ENCODE measurements at places on chromosomes 1 and 21.

DNA sequence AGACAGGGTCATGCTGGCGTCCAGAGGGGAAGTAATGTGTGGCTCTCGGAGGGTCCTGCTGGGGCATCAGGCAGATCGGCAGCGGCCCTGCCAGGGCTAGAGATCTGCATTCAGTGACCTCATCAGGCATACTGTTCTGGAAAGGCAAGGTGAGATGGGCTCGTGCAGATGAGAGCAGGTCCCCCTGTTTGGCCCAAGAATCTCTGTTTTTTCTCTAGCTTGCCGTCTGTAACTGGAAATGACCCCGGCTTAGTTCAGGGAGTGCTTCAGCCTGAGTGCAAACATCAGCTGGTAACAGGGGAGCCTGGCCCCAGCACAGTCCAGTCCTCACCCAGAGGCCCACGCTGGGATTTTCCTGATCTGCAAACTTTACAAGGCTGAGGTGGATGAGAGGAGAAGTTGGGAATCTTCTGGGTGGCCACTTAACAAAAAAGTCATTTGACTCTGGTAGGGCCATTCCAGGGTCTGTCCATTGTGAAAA is 2.1 kb downstream of the FAM163A start:
- no peak for DNase-seq

DNA sequence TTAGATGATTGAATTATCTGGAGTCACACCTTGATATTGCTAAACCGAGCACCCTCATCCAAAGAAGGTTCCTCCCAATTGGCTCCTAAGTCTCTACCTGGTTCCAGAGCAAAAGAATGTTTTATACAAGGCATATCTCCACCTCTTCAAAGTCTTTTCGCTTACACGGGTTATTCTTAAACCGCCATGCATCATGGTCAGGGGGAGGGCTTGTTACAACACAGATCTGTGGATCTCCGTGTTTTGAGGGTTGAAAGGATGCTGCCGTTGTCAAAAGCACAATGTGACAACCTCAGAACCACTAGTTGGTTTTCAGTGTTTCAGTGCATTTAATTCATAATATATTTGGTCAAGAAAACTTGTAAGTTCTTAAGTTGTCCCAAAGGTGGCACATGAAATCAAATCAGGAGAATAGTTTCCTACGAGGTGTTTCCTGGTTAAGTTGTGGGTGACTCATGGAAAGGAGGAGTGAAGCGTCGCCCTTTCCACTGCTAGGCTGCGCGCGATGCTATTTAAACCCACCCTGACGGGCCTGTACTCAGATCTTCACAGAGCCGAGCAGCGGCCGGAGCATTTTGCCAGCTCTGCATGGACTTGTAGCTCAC is 1531.6 kb upstream of the TPTE start:
- DNase-seq, result no peak

DNA sequence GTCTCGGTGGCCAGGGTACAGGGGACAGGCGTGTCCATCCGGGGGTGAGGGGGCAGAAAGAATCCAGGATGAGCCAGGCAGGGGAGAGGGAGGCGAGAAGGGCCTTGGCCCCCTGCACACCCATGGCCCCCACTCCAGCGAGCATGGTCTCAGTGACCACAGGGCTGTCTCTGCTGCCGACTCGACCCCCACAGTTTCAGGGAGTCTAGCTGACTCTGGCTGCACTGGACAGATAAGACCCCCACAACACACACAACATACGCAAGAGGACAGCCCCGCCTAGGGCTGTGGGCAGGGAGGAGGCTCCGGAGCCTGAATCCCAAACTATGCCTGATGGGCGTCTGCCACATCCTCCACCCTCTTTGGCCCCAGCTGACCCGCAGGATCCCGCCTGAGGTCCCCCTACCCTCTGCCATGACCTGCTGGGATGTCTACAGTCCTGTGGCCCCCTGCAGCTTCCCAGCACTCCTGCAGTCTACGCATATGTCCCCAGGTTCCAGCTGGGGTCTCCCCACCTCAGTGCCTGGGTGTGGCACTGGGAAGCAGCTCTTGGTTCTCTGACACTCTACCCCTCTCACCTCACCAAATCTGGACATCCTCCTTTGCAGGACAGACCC is 22.0 kb downstream of the WNT9A start:
- DNase-seq, result no peak

GRCh38 chr21:15005391-15005790 is 59.4 kb downstream of the NRIP1 start:
- peak; percentile 32 for DNase-seq

DNA sequence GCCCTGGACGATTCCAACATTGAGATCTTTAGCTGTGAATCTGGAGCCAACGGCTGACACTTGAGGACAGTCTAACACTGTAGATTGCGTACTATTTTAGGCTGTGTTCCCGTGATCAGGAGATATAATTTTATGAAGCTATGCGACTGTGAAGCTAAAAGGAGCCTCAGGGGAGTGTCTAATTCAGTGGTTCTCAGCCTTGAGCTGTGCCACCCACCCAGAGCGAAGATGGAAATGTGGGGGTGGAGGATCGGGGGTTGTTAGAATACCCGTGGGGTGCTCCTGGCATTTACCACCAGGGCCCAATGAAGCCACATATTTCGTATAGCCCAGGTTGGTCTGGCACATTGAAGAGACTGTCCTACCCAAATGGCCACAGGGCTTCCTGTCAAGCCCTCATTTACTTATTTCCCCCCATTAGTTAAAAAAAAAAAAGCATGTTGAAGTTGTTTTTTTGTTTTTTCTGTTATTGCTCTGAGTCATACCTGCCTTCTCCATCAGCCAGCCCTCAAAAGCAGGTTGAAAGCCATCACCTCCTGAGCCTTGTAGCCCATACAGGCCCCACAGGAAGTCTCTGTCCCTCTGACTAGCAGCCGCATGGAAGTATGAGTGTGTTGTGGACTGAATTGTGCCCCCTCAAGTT is 141.7 kb downstream of the GALNT2 start:
- DNase-seq, result peak; percentile 8

DNA sequence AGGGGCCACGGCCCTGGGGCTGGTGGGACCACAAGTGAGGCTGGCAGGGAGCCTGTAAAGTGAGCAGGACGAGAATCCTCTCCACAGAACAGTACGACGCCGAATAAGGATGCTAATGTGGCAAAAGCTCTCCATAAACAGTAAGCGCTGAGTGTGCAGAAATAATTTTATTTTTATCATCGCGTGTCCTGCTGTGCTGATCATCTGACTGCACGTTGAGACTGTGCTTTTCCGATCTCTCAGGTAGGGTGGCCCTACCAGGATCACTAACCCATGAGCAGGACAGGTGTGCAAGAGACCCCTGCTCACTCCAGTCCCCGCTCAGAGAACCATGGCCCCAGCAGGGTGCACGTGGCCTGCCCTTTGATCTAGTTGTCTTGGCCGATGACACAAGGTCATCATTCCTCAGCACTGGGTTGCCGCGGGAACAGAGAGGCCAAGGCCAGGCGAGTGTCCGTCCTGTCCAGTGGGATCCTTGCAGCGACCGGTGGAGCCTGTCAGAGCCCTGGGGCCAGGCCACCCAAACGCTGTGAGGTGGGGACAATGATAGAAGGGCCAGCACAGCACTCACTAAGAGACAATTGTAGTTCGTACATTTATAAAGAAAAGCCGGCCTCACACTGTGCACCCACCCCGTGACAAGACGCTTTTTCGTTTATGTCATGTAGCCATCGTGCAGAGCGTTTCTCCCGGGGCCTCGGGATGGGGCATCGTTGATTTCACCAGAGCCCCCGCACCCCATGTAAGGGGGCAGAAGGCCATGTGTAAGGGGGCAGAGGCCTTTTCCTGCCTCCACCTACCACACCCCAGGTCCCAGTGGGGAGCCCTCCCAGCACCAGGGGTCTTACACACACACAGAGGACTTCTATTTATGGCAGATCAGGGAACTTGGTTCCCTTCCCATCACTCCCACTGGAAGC is 52.7 kb upstream of the ADARB1 start:
- no peak for DNase-seq

- no peak for DNase-seq
Observed at GRCh38 chr1:38997034-38997900, 6.2 kb downstream of the AKIRIN1 start.

DNA sequence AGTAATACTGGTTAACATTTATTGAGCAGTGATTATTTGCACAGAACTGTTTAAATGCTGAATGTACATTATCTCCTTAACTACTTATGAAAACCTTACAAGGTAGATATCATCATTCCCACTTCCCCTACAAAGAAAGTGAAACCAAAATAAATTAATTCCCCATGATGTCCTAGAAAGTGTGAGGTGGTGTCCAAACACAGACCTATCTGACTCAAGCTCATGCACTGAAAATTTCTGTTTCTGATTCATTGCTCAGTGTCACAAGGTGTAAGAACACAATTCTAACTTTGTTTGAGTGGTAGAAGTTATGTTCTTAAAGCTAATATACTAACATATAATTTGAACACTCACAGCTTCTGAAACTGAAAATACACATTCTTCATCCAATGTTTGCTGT is 178.7 kb downstream of the MRPL39 start:
- no peak for DNase-seq

- peak; percentile 74 for DNase-seq
Observed at GRCh38 chr1:153540394-153541361, at the start of gene S100A5. Gene S100A5, minus strand, starts transcription at chr1:153540934. Its CDS starts 743 bp downstream, at chr1:153540191.

GRCh38 chr21:30211071-30211470 is 4.8 kb downstream of the CLDN8 start:
- DNase-seq, result no peak

DNA sequence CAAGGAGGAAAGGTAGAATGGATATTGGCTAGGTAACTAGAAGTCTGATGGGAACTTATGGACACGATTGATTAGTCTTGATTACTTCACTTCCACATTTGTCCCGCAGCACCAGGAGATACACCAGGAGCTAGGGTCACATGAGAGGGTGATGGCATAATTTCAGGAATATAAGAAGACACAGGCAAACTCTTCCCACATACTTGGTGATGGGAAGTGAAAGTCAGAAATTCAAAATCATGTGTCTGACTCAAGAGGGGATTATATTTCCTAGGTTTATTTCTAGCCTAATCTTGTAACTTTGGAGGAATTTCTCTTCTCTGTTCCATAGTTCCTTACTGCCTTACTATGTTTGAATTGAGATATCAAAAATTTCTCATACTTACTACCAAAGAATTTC is 185.0 kb downstream of the PBX1 start:
- DNase-seq, result no peak

- no peak for DNase-seq
Observed at GRCh38 chr1:63984930-63985290, 211.1 kb downstream of the ROR1 start.

GRCh38 chr1:109610609-109611307 is 8.7 kb downstream of the GNAT2 start:
- DNase-seq, result no peak

GRCh38 chr1:205059660-205060059 is 16.6 kb downstream of the CNTN2 start:
- DNase-seq, result no peak

DNA sequence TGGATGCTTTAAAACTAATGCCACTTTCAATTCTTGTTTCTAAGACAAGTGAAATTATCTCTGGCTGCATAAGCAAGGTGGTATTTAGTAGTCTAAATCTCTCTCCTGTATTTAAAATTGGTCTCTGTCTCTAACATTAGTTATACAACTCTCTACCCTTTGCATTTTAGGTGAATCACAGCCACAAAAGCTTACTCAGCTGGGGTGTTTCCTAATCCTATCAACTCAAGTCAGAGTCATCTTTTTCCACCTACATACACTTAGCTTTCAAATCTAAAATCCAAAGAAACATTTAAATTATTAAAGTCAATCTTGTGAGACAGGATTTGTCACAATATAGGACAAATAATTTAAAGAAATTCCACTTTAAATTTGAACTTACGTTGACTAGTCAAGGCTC is 255.1 kb upstream of the CXADR start:
- DNase-seq, result no peak

- DNase-seq, result no peak
Observed at GRCh38 chr21:29078869-29079767, 5.7 kb upstream of the CCT8 start.

DNA sequence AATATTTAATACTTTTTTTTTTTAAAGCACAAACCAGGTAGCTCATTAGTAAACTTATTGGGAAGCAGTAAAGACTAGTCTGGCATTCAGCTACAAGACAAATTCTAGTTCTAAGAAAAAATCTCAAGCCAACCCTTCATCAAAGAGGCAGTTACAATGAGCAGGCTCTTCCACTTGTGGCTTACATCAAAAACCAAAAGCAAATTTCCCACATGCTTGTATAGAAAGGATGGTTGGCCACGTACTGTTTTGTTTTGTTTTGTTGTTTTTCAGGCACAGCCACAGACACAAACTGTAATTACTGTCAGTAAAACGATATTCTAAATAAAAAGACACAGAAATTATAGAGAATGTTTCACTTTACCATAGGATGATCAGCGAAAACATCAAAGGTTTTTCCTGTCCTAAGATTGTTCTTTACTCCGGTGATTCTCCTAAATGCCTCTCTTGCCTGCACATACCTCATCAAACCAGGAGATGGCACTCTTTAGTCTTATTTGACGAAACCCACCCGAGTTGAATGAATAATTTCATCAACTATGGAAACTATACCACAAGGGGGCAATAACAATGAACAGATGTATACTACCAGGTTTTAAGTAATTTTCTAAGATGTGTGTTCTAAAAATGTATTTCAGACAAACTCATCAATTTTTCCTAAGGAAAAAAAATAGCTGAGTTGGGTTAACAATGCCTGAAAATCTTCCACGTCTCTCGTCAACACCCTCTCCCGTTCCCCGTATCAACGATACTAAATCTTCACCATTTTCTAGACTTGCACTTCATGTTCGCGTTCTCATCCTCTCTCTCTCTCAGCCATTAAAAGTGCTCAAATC is 26.9 kb downstream of the RPL5 start:
- DNase-seq, result peak; percentile 38

DNA sequence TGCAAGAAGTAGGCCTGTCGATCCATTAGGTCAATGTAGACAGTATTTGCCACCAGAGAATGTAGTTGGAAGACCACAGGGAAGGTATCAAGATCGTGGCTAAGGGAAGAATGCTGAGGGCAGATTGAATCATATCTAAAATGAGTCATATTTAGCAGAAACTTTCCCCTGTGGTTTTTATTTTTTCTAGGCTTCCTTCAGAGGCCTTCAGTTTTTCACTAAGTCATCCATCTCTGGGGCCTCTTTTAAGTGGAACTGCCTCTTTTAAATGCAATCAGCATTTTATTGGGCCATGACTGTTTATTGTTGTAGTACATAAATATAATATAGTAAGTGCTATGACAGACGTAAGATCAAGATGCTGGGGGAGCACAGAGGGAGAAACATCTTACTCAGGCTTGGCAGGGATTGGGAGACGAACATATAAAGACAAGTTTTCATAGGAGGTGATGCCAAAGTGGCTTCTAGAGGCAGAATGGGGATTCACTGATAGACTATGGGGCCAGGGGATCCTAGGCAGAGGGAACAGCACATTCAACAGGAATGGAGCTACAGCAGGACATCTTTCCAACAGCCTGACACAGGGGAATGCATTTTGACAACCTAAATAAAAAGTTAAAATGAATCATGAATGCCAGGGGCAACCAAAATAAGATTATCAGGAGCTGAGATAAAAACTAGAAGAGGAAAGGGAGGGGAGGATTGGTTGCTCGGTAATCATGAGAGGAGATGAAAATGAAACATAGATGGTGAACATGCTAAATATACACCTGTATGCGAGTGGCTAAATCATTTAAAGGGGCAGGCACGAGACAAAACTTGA is 20.1 kb downstream of the UBE2U start:
- no peak for DNase-seq

All from CD4-positive, alpha-beta T cell (primary cell).